ENCODE measurements at places on chromosomes 1 and 21.
A peak's percentile ranks its signal among the peaks of the same experiment; 100 is the strongest.

DNA sequence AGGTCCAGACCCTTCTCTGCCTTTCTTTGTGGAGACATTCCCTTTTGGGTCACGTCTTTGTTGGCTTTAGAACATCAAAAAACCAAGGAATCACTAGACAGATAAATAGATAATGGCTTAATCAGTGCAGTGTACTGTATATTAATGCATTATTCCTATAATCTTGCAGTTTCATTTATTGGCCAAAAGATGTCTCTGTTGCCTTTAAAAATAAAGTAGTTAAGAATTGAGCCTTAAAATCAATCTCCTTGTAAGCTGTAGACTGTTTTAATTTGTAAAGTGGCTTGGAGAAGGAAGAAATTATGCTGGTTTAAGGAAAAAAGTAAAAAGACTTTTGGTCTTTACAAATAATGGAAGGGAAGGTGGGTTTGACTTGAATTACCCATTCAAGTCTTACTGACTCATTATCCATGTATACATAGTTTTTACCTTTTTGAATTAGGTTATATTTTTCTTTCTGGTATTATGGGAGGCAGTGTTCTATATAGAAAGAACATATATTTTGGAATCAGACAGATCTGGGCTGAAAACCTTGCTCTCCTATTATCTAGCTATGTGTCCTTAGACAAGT, 84.6 kb downstream of the VPS13D start:
- no peak for DNase-seq

DNA sequence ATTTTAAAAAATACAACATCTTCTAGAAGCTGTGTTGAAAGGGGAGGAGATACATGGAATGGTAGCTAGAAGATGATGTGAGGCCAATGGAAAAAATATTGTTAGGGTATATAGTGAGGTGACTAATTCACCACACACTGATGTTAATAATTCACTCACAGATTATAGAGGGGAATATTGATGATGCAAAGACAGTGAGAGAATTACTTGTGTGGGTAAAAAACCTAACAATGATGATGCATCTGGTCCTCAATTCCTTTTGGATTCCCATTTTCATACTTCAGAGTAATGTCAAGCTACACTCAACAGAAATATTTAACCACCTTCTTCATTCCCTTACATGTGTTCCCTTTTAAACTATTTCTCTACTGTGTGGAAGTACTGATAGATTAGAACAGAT, 169.5 kb upstream of the DPYD start:
- DNase-seq: no peak

GRCh38 chr1:230825761-230826160, 42.6 kb downstream of the C1orf198 start:
- DNase-seq: peak; percentile 41

DNA sequence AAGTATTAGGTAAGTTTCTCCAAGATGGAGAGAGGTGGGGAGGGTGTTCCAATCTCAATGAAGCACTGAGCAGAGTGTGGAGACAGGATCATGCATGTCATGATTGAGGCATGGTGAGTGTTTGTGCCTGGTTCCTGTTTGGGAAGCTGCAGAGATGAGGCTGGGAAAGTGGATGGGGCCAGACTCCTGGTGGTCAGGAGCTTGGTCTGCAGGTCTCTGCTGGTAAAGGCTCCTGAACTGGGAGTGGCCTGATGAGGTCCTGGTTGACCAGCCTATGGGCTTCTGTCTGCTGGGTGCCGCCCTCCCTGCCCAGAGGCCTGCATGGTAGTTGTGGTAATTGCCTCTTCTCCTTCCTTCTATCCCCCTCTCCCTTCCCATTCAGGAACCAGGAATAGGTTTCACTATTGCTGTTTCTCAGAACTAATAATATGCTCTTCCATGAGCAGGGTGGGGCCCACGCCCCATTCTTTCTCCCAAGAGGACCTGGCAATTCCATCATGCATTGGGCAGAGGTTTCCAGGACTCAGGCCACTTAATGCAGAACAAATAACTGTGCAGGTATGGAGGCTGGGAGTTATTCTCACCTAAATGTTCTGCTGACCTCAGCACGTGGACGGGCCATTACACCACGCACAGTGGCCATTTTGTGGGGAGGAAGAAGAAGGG, 24.5 kb downstream of the PROK1 start:
- no peak for DNase-seq

DNA sequence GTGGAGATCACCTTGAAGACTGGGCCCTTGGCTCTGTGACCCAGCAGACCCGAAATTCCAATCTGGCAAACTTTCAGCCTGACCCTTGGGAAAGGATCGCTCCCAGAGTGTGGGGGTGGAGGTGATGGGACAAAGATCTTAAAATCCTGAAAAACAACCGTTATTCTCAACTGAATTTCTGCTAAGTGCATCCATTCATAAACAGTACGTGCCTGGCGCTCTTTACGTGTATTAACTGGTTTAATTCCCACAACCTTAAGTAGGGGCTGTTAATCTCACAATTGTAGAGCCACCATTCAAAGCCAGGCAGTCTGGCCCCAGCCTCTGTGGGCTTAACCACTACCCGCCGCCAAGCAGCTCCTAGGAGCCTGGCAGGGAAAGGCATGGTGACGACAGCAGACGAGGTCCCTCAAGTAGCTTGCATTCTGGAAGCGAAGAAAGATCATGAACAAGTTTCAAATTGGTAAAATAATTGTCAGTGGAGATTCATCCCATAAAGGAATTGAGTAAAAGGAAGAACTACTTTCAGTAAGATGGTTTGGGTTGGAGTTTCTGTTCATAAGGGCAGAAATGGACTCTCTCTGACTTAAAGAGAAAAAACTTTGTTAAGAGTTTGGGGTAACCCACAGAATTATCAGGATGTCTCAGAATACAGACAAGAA, 11.4 kb upstream of the RGS16 start:
- peak; percentile 73 for DNase-seq

DNA sequence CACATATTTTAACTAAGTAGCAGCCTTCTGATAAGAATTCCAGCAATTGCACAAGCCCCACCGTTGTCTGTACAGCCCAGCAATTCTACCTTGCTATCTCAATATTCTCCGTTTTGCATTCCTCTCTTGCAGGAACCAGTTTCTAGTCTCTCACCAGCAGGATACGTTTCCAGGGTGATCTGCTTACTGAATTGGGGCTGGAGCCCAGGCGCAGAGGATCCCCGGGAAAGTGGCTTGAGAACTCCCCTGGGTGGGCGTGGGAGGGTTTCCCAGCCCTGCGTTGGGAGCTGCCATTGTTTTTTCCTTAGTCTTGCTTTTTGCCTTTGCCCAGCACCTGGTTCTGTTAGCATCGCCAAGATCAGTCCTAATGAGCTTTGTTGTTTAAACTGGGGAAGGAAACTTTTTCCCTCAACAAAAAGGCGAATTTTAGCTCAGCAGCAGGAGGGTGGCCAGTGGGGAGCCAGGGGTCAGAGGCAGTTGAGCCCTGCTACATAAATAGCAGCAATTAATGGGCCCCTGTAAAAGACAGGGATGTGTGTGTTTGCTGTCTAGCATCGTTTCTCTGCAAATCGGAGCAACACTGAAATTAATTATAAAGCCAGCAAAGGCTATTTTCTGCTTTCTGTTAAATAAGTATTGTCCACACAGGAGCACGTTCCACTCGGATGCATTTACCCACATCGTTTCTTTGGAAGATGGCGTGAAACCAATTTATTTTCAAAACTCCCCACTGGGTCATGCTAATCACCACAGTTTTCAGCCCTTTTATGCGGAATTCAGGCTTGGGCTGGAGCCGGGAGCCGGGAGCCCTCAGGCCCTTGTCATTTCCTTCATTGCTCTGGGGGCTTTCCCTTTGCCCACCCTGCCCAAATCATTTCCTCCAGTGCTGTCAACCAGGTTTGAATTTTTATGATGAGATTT, 36.6 kb downstream of the HUNK start:
- DNase-seq: no peak

- DNase-seq: no peak
These were observed 401.5 kb downstream of the VAV3 start for GRCh38 chr1:107563441-107563840.

DNA sequence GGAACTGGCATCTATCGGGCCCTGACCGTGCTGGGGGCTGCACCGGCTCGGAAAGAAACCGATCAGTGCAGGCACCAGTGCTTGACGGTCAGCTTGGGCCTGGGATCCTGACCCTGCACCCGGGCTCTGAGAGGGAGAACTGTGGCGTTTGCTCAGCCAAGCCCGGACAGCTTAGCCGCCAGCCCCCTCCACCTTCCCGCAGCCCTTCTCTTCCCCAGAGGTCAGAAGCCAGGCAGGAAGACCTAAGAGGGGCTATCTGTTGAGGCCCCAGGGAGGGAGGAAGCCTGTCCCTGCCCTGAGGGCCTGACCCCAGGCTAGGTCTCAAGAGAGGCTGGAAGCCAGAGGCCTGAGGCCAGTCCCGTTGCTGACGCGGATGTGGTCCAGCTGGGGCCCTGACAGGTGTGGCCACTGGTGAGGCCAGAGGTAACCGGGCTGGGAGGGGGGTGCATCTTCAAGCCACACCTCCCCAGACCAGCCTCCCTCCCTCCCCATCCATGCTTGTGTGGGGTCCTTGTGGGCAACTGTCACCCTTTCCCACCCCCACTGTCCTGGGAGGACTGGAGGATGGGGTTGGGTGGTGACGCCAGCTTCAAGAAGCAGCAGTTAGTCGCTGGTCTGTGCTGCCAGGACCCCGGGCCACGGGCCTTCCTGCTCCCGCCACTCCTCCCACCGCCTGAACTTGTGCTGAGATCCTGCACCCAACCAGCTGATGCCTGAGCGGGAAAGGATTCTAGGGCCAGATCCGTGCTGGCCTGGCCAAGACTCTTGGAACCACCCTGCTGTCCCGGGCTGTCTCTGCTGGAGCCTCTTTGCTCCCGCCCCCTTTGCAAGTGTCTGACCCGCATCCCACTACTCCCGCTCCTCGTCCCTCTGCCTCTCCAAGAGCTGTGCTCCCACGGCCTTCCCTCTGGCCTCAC, 2.6 kb upstream of the DVL1 start:
- DNase-seq: peak; percentile 78

- DNase-seq: no peak
These were observed 159.6 kb downstream of the CLEC20A start for GRCh38 chr1:178337091-178337706.

DNA sequence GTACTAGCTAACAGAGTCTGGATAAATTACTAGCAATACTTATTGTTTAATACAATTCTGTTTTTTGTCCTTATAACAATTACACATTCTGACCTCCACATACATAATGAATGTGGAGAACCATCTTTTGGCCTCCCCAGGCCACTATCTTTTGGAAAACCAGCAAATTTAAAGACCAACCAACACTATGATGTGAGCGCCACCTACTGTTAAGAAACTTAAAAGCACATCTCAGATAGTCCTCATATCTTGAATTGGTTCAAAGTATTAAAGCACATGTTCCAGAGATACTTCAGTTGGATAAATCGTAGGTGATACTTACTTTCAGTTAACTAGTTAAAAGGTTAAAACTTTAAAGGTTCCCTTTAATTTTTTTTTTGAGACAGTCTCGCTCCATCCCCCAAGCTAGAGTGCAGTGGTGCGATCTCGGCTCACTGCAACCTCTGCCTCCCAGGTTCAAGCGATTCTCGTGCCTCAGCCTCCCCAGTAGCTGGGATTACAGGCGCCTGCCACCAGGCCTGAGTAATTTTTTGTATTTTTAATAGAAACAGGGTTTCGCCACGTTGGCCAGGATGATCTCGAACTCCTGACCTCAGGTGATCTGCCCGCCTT, 29.3 kb upstream of the USP1 start:
- DNase-seq: no peak

GRCh38 chr1:100449477-100449876, 88.5 kb upstream of the GPR88 start:
- no peak for DNase-seq

DNA sequence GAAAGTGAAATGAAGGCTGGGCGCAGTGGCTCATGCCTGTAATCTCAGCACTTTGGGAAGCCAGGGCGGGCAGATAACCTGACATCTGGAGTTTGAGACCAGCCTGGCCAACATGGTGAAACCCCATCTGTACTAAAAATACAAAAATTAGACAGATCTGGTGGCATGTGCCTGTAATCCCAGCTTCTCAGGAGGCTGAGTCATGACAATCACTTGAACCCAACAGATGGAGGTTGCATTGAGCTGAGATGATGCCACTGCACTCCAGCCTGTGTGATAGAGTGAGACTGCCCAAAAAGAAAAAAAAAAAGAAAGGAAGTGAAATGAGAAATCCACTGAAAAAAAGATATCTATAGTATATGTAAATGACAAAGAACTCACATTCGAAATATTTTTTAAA, 439.9 kb downstream of the DISC1 start:
- no peak for DNase-seq

- no peak for DNase-seq
These were observed 101.9 kb downstream of the PRRX1 start for GRCh38 chr1:170765712-170766330.

DNA sequence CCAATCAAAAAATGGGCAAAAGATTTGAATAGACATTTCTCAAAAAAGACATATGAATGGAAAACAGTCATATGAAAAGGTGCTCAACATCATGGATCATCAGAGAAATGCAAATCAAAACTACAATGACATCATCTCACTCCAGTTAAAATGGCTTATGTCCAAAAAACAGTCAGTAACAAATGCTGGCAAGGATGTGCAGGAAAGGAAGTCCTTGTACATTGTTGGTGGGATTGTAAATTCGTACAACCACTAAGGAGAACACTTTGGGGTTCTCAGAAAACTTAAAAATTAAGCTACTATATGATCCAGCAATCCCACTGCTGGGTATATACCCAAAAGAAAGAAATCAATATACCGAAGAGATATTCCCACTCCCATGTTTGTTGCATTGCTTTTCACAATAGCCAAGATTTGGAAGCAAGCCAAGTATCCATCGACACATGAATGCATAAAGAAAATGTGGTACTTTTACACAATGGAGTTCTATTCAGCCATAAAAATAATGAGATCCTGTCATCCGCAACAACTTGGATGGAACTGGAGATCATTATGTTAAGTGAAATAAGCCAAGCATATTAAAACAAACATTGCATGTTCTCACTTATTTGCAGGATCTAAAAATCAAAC, 17.9 kb downstream of the GBP5 start:
- no peak for DNase-seq

- no peak for DNase-seq
These were observed 12.0 kb downstream of the PLA2G2D start for GRCh38 chr1:20107351-20107750.

GRCh38 chr1:115332813-115333608, 5.0 kb downstream of the NGF start:
- DNase-seq: no peak

GRCh38 chr1:234978397-234979295, 150.0 kb downstream of the TOMM20 start:
- DNase-seq: no peak

DNA sequence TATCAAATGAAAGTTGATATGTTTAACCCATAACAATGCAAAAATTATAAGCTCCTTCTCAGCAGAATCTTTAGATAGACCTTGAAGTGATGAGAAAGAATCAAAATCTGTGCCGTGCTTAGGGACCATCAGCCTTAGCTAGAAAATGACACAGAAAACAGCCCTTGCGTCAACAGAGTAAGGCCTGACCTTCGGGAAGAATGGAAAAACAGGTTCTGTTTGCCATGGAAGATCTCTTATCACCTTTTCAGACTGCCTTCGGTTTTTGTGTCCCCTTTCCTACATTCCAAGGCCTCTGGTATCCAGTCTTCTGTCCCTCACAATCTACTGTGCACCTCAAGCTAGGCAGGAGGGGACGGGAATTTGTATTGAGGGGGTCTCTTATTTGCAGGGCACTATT, 37.6 kb upstream of the DPT start:
- no peak for DNase-seq

GRCh38 chr1:167706931-167707877, 14.6 kb upstream of the MPZL1 start:
- no peak for DNase-seq
